Bladder microvascular endothelial cell (primary cell): ENCODE measurements at places on chromosomes 3 and 15. TPM values are rescaled to one million over a fixed set of nuclear protein-coding genes. Genes with fewer than 3 reads are reported as not detected.

CHRD gene
- total RNA-seq, result 0.16 and 0.69 TPM in 2 replicates

SPSB4 gene
- not detected in 2 replicates for total RNA-seq

SAXO2 gene
- 0.06 and 0.65 TPM in 2 replicates for total RNA-seq

GPR27 gene
- total RNA-seq, result not detected in 2 replicates

BRPF1 gene
- 16.5 and 28.2 TPM in 2 replicates for total RNA-seq

CCNL1 gene
- total RNA-seq, result 75.8 and 213 TPM in 2 replicates

KIF7 gene
- 0.81 and 2.3 TPM in 2 replicates for total RNA-seq

POU1F1 gene
- total RNA-seq, result not detected in 2 replicates

CSPG4 gene
- total RNA-seq, result 1.1 and 4.7 TPM in 2 replicates

EPM2AIP1 gene
- total RNA-seq, result 7.6 and 17.7 TPM in 2 replicates

TRIM42 gene
- total RNA-seq, result not detected in 2 replicates

CYP11A1 gene
- total RNA-seq, result not detected in 2 replicates

NR1D2 gene
- 15.1 and 44.4 TPM in 2 replicates for total RNA-seq

CYB561D2 gene
- total RNA-seq, result 18.6 and 22.6 TPM in 2 replicates

P2RY13 gene
- not detected in 2 replicates for total RNA-seq

NRG4 gene
- total RNA-seq, result not detected in 2 replicates

TIMP4 gene
- total RNA-seq, result 0.82 and 0.97 TPM in 2 replicates

CNTN4 gene
- total RNA-seq, result 0.19 TPM in 1 of 2 replicates, not detected in the other

C3orf22 gene
- total RNA-seq, result not detected in 2 replicates

CADPS gene
- not detected in 2 replicates for total RNA-seq

C3orf85 gene
- not detected in 2 replicates for total RNA-seq

SCN10A gene
- under 0.01 TPM in 1 of 2 replicates, not detected in the other for total RNA-seq

PLA1A gene
- 1.8 and 20.3 TPM in 2 replicates for total RNA-seq
